Endothelial cell of coronary artery (primary cell): ENCODE measurements at places on chromosomes 3 and 15. TPM values are rescaled to one million over a fixed set of nuclear protein-coding genes. Genes with fewer than 3 reads are reported as not detected.

MEX3B gene
- total RNA-seq: 10.4 and 12.4 TPM in 2 replicates

CRABP1 gene
- total RNA-seq: not detected in 2 replicates

FILIP1L gene
- total RNA-seq: 20.0 and 47.9 TPM in 2 replicates

TMC3 gene
- total RNA-seq: not detected in 2 replicates

PRTG gene
- total RNA-seq: 1.3 and 1.4 TPM in 2 replicates

TRANK1 gene
- 5.8 and 6.8 TPM in 2 replicates for total RNA-seq

MORC1 gene
- not detected in 2 replicates for total RNA-seq

KIF15 gene
- 5.6 and 12.7 TPM in 2 replicates for total RNA-seq

MEIS2 gene
- total RNA-seq: 39.1 and 55.5 TPM in 2 replicates

TPRG1 gene
- 0.19 and 0.27 TPM in 2 replicates for total RNA-seq

SMCO1 gene
- not detected in 2 replicates for total RNA-seq

NT5DC2 gene
- total RNA-seq: 61.9 and 80.4 TPM in 2 replicates

PGBD4 gene
- total RNA-seq: 0.90 and 2.0 TPM in 2 replicates

SENP8 gene
- total RNA-seq: 1.1 and 1.3 TPM in 2 replicates

GOLGA6L7 gene
- total RNA-seq: not detected in 2 replicates

SLC28A1 gene
- total RNA-seq: not detected in 2 replicates

NR1I2 gene
- total RNA-seq: under 0.01 and 0.09 TPM in 2 replicates

HTR3D gene
- total RNA-seq: not detected in 2 replicates

ITPKA gene
- total RNA-seq: 0.66 and 2.3 TPM in 2 replicates
